A549 treated with CpdA at 1 μM for 4 hours (cell line): ENCODE measurements at places on chromosomes 2 and 18. TPM values are rescaled to one million over a fixed set of nuclear protein-coding genes. Genes with fewer than 3 reads are reported as not detected.

Gene ASAP2
- total RNA-seq = 27.8 to 37.4 TPM (median 34.4 TPM) in 5 replicates

Gene DLGAP1
- not detected in 5 replicates for total RNA-seq

Gene SLC11A1
- total RNA-seq = 0.24 to 0.63 TPM (median 0.35 TPM) in 5 replicates

Gene AQP12B
- not detected in 5 replicates for total RNA-seq

Gene PPP1R1C
- 1.4 to 3.5 TPM (median 2.7 TPM) in 5 replicates for total RNA-seq

Gene SERPINB3
- total RNA-seq = 0.09 to 0.26 TPM (median 0.17 TPM) in 4 of 5 replicates, not detected in the other

Gene SCYGR4
- 0.09 TPM in 1 of 5 replicates, not detected in the others for total RNA-seq

Gene ZSWIM2
- not detected in 5 replicates for total RNA-seq

Gene SIX3
- total RNA-seq = 0.24 to 0.66 TPM (median 0.47 TPM) in 5 replicates

Gene PJVK
- total RNA-seq = 1.2 to 1.9 TPM (median 1.7 TPM) in 5 replicates

Gene ZNF396
- 0.56 to 1.0 TPM (median 0.69 TPM) in 5 replicates for total RNA-seq
